ENCODE measurements at places on chromosomes 5 and 9.

- no peak for DNase-seq
Observed at GRCh38 chr5:131156385-131156784, 8.7 kb downstream of the HINT1 start.

DNA sequence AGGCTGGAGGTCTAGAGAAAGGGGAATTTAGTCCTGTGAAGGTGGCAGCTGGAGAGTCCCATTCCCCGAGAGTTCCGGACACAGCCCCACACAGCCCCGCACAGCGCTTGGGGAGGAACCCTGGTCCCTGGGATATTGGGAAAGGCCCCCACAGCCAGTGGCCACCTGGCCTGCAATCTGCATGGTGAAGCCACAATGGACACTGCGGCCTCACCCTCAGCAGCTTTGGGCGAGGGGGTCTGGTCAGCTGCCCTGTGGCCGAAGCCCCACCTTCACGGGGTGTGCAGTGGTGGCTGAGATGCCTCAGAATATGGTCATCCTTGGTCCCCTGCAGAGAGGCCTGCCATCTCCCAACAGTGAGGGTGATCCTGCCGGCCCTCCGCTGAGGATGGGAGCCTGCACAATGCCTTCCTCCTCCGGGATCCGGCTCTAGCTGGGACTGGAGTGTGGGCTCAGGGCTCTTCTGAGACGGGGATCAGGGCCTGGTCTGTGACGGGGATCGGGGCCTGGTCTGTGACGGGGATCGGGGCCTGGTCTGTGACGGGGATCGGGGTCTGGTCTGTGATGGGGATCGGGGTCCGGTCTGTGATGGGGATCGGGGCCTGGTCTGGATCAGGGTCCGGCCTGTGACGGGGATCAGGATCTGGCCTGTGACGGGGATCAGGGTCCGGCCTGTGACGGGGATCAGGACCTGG, 33.3 kb upstream of the TMEM250 start:
- DNase-seq, result no peak

GRCh38 chr5:93893075-93893474, 151.7 kb upstream of the POU5F2 start:
- DNase-seq, result no peak

DNA sequence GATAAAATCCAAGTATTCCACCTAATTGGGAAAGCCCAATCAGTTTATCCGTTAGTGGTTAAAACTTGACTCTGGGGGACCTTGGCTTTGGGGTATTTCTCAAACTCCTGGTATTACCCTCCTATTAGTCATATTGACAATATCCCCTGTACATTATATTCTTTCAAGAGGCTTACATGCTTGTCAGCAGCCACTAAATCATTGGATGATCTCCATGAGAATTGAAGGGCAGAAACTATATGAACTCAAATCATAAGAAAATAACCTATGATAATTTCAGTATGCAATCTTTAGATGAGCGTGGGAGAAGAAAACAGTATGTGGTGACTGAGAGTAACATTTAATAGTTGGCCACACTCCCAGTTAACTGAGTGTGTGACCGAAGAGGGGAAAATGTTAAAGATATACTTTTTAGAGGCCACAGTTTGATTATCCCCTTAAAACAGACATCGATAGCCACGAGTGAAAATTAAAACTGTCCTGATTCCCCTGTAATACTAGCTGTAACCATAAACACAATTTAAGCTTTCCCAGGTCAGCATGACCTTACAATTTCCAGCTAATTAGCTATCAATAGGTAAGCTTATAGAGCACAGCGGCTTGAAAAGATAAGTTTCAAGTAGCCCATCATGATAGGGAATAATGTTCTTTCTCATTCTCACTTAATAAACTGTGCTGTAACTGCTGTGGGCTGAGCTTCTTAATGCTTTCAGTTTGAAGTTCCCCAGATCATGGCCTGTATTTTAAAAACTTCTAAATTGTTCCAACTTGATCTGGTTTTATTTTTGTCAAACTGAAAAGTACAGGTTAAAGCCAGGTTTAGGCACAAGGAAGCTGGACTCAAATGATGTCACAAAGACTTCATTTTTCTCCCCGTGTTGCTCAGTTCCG, 58.6 kb downstream of the PUM3 start:
- DNase-seq, result peak; percentile 48

Data from fibroblast of villous mesenchyme (primary cell).